ENCODE measurements at places on chromosomes 4 and X. TPM values are rescaled to one million over a fixed set of nuclear protein-coding genes. Genes with fewer than 3 reads are reported as not detected.

Gene RBM46
- total RNA-seq = 0.29 TPM

Gene AFAP1
- total RNA-seq = 16.6 TPM

DNA sequence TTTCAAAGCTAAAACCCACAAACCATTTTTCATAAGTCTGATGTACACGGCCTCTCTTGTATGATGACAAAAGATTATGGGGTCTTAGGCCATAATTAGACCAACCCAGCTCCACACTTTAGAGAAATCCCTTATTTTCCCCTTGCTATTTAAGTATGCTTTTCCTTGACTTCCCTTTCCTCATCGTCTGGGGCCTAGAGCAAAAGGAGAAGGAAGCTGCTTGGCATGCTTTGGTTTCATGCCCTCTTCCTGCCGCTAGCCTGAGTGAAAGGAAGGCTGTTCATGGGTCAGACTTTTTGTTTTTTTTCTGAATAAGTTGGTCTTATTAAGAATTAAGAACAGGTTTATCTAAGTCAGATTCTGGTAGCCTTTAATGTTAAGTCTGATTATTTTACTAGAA, 10.6 kb upstream of the RASGEF1B start:
- H3K27ac ChIP-seq = no peak overlapping the region
- no peaks in the 10 kb centered on the region for H3K4me1 ChIP-seq
- H3K27me3 ChIP-seq = no peaks in the 10 kb centered on the region
- no peaks in the 10 kb centered on the region for H3K36me3 ChIP-seq
- DNase-seq = no peak

DNA sequence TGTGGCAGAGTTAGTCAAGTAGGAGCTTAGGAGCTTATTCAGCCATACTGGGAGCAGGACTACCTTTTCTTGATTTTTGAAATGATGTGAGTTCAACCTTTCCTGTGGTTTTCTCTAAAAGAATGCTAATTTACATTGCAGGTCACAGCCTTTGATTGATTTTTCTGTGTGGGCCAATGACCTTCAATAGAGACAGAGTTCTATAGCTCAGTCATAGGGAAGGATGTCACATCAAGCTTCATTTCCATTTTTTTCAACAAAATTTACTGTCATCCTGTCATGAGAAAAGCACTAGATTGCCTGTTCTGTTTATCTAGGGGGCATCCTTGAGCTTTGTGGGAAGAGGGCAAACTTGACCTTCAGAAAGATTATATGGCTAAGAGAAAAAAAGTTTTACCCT, 448.7 kb downstream of the MID1IP1 start:
- H3K27me3 ChIP-seq = peaks cover 55% of the 10 kb centered on the region
- DNase-seq = no peak
- H3K4me3 ChIP-seq = no peak overlapping the region
- no peaks in the 10 kb centered on the region for H3K4me1 ChIP-seq
- H3K36me3 ChIP-seq = no peaks in the 10 kb centered on the region
- H3K27ac ChIP-seq = no peak overlapping the region

Measured in breast epithelium (tissue), 4 donors.